Globus pallidus (tissue), 1 donor: ENCODE measurements at places on chromosomes 11 and 22.

DNA sequence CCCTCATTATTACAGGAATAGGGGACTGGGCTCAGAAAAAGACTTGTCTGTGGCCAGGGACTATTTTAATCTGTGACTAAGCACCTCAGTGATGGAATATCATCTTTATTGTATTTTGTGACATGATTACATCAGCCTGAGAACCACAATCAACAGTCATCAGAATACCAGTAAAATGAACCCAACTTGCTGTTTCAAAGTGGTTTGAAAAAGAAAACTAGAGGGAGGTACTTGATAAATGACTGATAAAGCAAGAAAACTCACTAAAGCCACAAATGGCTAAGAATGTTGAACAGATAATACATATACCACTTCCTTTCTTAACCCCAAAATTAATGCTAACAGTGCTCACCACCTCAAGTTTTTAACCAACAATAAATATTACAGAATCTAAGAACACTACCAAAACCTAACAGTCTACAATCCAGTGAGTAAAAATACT, 155.7 kb downstream of the ATG16L2 start:
- DNase-seq: no peak

- DNase-seq: no peak
Observed at GRCh38 chr11:103683576-103683975, 352.9 kb upstream of the DDI1 start.

DNA sequence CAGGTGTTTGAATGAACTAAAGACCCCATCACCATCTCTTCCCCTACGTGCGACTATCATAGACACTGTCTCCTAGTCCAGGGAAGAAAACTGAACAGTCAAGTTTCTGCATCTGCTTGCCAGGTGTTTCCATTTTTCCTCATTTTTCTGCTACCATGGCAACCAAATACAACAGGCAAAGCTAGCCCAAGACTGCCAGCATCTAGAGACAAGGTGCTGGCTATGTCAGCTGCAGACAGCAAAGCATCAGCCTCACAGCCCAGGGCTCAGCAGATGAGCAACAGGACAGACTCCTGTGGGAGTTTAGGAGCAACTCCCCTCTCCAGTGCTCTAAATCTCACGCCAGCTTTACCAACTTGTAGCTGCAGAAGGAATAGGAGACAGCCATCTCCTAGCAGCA, 124.3 kb downstream of the C11orf58 start:
- DNase-seq: no peak

DNA sequence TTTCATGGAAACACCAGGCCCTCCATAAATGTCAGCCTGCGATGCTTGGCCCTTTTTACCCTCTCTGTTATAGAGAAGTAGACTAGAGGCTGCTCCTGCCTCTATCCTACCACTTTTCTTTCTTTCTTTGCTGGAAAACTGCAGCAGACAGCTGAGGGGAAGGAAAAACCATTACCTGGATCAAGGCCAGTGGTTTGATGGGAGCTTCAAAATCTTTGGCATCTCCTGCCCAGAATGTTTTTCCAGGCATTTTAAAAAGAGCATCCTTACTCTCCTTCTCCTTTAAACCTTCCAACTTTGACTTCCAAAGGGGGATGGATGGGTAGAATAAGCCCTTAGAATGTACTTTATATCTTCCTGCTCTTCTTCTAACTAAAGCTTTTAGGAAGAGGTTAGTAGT, 44.9 kb downstream of the EXT2 start:
- no peak for DNase-seq

DNA sequence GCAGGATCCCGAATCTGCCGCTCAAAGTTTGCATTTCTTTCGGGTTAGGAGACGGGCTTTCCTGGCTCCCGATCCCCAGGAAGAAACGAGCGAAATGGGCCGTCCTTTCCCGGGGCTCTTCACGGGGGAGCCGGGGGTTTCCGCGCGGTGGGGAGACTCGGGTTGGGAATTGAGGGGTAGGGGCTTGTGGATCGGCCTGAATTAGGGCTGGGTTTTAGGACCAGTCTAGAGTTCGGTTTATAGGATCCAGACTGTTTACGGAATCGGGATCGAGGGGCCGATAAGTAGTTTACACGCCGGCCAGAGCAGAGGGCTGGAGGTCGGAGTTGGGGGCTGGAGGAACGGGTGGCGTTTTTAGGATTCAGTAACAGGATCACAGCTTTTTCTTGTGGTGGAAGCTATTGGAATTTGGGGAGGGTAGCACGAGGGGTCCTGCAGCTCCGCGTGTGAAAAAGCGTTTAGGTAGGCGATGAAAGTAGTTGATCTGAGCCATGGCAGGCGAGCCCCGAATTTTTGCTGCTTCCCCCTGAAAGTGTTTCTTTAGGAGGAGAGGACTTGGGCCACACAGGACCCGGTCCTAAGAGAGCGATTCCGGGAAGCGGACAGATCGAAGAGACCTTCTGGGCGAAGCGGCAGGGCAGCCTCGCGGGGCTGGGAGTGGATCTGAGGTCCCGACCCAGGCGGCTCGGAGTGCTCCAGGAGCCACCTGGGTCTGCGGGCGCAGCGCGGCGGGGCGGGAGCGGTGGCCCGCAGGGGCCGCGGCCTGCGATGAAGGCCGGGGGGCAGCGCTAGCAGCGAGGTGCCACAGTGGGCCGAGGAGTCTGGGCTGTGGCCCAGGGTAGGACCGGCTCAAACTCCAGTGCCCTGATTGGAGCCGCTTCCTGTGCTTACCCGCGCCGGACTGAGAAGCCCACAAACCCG, 1.6 kb downstream of the PKNOX2 start:
- DNase-seq: no peak

- no peak for DNase-seq
Observed at GRCh38 chr11:119747868-119748660, 19.1 kb upstream of the NECTIN1 start.

GRCh38 chr11:85939099-85940015, 84.2 kb downstream of the CCDC83 start:
- DNase-seq: no peak

DNA sequence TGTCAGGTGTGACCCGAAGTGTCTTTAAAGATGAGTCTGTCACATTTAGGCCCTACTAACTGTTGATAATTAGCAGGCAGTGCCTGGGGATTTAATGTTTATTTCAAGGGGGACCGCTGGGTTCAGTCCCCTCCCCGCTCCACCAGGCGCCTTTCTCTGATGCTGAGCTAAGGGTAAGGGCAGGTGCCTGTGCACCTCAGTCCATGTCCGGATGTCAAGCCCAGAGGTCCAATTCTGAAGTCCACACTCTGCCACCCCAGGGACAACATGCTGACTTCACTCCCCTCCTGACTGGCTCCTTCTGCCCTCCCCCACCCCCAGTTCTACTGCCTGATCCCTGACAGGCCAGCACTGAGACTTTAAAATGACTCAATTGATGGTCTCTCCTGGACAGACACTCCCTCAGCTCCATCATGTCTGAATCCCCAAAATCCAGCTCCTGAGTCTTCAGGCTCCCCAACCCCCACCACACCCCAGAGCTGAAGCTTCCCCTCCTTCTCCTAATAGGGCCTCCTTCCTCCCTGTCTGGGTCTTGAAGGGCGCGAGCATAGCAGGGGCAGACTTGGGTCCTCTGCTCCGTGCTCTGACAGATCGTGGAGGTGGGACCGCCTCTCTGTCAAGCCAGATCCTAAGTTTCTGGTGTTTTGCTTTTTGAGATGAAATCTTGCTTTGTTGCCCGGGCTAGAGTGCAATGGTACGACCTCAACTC, 49.8 kb upstream of the ANO1 start:
- no peak for DNase-seq

- no peak for DNase-seq
Observed at GRCh38 chr11:96107143-96107824, 183.4 kb upstream of the MTMR2 start.

- no peak for DNase-seq
Observed at GRCh38 chr22:27651486-27651885, 150.1 kb downstream of the MN1 start.

DNA sequence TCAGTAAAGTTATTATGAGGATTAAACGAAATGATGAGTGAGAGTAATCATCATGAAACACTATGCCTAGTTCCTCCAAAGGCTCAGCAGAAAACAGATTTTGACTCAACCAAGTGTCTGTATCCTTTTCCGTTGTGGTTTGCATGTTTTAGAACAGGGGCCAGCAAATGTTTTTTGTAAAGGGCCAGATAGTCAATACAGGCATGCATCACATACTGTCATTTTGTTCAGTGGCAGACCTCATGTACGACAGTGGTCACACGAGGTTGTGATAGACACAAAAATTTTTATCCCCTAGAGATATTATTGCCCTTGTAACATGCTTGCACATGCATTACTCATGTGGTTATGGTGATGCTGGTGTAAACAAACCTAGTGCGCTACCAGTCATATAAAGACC, 81.9 kb upstream of the SLC25A18 start:
- DNase-seq: no peak

DNA sequence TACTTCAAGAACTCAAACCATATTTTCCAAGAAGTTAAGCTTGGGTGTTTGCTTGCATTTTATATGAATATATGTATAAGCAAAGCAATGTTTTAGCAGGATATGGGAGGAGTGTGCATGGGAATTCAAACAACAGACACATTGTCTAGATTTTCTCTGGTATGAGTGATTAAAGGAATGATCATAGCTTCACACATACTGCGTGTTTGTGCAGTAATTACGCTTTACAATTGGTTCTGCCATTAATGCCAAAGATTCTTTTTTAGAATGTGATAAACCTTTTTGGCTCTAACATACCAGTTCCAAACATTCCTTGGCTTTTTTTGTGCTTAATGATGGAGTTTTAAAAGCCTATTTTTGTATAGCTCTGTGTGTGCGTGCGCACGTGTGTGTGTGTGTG, 54.0 kb downstream of the CCDC34 start:
- DNase-seq: no peak
